Stimulated activated CD4-positive, alpha-beta T cell treated with anti-CD3 and anti-CD28 coated beads, Interleukin-1b, Interleukin-23, amount 100 ng/mL, for 48 hours (primary cell): ENCODE measurements at places on chromosomes 1 and 21.

- DNase-seq = no peak
These were observed 131.5 kb downstream of the RNF220 start for GRCh38 chr1:44536357-44537209.

GRCh38 chr1:43205671-43206070, 33.5 kb downstream of the CFAP57 start:
- no peak for DNase-seq

DNA sequence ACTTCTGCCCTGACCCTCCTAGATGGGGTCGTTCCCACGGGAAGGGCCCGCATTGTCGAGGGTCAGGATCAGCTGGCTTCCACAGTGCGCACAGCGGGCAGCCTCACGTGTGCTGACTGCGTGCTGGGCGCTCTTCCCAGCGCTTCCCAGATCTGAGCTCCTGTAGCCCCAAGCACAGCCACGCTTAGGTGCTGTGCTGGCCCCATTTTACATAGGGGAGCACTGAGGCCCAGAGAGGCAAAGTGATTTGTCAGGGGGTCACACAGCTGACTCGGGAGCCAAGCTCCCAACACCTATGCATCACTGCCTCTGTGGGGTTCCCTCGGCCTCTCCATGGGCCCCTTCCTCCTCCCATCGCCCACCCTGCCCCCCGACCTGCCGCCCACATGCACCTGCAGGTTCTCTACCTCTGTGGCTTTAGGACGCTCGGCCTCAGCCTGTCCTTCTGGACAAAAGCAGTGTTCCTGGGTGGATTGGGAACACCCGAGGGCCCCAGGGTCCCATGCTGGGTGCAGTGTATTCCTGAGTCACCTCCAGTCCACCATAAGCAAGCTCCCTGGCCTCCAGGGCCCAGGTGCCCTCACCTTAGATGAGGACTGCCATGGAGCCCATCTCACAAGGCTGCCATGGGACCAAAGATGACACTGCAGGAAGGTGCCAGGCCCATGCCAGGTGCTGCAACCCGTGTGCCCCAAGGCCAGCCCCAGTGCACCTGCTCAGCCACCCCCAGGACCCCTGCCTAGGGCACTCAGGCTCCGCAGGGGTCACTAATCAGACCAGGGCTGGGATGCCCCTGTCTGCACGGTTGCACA, 23.3 kb downstream of the TFF3 start:
- no peak for DNase-seq

GRCh38 chr1:61452176-61453035, 272.5 kb downstream of the TM2D1 start:
- DNase-seq = no peak

GRCh38 chr1:197444755-197445154, 176.7 kb downstream of the CRB1 start:
- no peak for DNase-seq

DNA sequence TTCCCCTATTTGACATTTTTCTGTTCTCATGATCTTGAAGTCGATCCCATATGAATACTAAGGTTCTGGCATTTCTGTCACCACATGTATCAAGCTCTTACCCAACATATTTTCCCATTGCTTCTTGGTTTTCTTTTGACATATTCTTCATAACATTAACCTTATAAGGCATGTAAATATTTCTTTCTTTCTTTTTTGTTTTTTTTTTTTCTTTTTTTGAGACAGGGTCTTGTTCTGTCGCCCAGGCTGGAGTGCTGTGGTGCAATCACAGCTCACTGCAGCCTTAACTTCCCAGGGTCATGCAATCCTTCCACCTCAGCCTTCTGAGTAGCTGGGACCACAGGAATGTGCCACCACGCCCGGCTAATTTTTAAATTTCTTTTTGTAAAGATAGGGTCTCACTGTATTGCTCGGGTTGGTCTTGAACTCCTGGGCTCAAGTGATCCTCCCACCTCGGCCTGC, 33.1 kb upstream of the ERRFI1 start:
- no peak for DNase-seq

DNA sequence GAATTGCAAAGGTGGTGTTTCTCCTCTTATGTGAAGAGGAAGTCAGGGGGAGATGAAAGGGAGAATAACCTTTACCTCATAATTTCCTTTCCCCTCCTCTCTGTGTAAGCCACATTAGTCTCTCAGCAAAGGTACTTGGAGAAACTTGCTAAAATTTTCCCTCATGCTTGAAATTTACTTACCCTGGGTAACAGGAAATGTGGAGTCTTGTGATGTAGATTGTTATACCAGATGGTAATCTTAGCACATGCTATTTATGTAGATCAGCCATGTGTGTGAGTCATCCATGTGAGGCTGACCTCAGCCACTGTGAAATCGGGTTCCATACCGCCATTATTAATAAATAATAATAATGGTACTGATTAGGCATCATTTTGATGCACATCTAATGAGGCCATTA, 128.4 kb downstream of the TGFB2 start:
- DNase-seq = no peak

- DNase-seq = no peak
These were observed 84.3 kb downstream of the NPHP4 start for GRCh38 chr1:5907966-5908365.

GRCh38 chr1:223739366-223740037, 27.2 kb downstream of the CAPN2 start:
- no peak for DNase-seq

DNA sequence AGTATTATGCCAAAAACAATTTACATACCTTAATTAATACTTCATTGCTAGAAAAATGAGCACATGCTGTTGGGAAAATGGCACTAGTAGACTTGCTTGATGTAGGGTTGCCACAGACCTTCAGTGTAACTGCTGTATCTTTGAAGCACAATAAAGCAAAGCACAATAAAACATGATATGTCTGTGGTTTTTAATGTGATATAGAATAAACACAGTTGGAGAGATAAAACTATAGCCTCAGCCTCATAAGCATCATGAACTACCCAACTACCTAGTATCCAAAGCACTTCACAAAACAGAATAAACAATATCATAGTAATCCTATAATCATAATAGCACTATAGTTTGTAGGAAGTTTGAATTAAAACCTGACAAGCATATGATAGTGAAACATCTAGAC, 143.5 kb downstream of the SYT14 start:
- DNase-seq = no peak

- DNase-seq = no peak
These were observed 69.3 kb downstream of the POU2F1 start for GRCh38 chr1:167289966-167290365.

DNA sequence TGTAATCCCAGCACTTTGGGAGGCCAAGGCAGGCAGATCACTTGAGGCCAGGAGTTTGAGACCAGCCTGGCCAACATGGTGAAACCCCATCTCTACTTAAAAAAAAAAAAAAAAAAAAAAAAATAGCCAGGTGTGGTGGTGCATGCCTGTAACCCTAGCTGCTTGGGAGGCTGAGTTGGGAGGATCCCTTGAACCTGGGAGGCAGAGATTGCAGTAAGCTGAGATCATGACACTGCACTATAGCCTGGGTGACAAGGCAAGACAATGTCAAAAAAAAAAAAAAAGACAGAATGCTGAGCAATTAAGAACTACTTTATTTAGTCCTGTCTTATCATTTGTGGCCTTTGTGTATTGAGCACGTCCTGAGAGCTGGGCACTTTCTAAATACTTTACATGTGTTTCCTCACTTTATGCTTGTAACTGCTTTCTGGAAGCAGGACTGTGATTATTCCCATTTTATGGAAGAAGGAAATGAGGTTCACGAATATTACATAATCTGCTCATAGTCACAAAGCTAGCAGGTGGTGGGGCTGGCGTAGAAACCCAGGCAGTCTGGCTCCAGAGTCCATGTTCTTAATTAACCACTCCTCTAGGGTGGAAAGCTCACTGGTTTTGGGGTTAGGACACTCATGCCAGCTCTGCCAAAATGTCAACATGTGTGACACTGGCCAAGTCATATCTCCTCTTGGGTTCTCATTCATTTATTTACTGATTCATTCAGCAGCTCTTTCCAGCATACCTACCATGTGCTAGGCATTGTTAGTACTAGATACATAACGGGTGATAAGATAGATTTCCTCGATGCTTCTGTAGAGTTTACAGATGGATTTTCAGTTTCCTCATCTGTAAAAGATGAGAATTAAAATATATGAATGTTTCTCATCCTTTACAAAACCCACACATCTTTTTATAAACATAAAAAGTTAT, 57.7 kb downstream of the DDR2 start:
- DNase-seq = no peak

GRCh38 chr1:9613625-9614299, 25.1 kb downstream of the TMEM201 start:
- DNase-seq = no peak

DNA sequence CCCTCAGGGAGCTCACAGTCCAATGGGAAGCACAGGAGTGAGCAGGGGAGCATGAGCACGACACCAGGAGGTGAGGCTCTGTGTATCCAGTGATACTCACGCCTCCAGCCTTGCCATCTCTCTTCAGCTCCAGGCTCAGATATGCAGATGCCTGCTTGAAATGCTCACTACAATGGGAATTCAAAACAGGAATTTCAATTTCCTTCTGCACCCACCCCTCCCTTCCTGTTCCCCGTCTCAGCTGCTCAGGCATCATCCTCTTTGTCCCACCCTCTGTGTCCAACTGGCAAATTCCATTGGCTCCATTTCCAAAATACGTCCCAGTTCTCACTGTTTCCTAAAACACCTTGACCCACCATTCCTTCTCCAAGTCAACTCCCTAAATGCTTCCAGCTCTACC, 58.9 kb downstream of the FBXO2 start:
- DNase-seq = no peak

DNA sequence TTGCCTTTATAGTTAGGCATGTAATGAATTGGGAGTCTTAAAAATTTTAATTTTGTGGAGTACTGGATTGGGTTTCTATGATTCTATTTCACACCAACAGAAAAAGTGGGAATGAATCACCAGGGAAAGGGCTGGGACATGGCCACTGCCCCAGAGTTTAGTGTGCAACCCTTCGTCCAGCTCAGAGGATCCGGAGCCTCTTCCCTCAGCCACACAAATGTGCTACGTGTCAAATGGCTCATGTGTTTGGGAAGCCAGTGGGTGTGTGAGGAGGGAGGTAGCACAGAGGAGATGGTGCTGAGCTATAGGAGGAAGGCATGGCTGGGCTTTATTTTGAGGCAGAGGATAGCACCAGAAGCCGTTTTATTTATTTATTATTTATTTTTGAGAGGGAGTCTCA, 247.3 kb downstream of the SIPA1L2 start:
- no peak for DNase-seq

- DNase-seq = no peak
These were observed 32.8 kb upstream of the SLC45A1 start for GRCh38 chr1:8285103-8285502.
